ENCODE measurements at places on chromosomes 4 and X.

GRCh38 chr4:4791299-4792111 is 68.0 kb upstream of the MSX1 start:
- DNase-seq: no peak

- no peak for DNase-seq
These were observed 226.3 kb upstream of the LDB2 start for GRCh38 chr4:17124767-17125166.

DNA sequence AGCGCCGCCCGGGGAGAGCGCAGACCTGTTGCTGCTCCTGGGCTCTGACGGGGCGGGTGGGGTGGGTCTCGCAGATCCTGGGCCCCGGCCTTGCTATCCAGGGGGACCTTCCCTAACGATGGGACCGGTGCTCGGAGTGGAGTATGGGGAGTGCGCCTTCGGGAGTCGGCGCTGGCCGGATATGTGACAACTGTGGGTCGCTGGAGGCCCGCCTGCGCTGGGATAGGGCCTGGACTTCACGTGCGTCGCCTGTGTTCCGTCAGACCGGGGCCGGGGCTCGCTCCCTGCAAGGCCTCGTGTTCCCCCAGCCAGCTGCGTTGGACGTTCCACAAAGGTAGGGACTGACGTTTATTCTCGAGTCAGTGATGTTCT is 1.3 kb downstream of the TBL1X start:
- DNase-seq: no peak

- no peak for DNase-seq
These were observed 3.4 kb downstream of the AFP start for GRCh38 chr4:73439445-73439844.

DNA sequence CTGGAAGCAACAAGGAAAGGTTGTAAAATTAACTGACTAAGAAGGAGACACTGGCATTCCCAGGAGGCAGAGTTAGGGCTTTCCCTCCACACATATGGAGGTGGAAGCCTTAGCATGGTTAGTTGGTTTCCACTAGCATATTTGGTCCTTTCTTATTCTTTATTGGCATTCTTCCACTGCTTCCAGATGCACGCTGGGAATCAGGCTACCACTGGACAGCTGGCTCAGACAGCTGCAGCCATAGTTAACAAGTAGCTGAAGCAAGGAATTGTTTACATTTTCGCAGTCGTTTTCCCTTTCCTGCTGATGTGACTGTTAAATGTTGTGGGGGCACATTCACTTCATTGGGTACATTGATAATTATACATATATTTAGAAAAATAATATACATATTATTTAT is 169.2 kb downstream of the GRIA2 start:
- DNase-seq: no peak

- no peak for DNase-seq
These were observed 47.5 kb upstream of the KLHL13 start for GRCh38 chrX:118164138-118164537.

GRCh38 chr4:5120468-5120867 is 69.2 kb downstream of the STK32B start:
- DNase-seq: no peak

- no peak for DNase-seq
These were observed 20.5 kb downstream of the SPIN4 start for GRCh38 chrX:63330681-63331080.

DNA sequence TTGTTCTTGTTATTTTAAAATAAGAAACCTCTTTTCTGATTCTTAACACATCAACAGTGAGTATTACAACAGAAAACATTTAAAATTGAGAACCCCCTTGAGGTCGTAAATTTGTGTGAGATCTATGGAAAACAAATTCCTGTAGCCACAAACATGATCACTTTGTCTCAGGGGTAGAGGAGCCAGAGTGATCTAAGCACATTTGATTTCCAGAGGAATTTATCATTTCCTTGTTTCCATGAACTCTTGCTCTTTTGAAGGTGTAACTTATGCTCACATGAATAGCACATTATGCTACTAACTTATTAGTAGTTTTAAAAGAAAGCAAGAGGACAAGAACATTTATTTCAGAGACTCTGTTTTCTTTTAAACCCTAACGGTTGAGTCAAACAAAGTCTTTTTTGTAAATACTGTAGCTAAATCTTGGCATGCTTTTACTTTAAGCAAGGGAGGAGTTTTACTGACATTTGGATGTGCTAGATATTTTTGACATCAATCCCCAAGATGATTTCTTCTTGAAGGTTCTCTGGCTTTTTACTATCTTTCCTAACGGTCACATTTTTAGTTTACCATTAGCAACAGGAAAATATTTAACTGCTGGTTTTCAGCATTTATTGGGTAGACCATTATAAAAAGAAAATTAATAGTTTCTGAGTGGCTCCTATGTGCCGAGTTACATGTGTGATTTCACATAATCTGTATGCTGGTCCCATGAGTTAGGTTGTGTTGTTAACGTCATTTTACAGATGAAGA is 27.9 kb upstream of the ZCCHC12 start:
- no peak for DNase-seq

DNA sequence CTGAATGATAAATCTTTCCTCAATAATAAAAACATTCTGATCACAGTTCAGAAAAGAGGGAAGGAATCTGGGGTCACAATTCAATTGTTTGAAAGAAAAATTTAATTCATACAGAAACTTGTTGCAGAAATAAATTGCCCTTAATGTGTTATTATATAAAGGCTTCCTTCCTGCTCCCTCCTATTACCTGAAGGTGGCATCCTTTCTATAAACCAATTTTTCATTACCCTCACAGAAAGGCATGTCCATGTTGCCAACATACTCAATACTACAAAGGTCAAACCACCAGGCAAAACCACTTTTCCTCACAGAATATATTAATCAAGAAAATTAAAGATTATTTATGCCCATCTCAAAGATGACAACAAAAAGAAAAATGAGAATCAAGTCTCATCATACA is 194.3 kb upstream of the CT83 start:
- DNase-seq: no peak

- no peak for DNase-seq
These were observed 1074.1 kb upstream of the SLIT2 start for GRCh38 chr4:19177616-19178015.

DNA sequence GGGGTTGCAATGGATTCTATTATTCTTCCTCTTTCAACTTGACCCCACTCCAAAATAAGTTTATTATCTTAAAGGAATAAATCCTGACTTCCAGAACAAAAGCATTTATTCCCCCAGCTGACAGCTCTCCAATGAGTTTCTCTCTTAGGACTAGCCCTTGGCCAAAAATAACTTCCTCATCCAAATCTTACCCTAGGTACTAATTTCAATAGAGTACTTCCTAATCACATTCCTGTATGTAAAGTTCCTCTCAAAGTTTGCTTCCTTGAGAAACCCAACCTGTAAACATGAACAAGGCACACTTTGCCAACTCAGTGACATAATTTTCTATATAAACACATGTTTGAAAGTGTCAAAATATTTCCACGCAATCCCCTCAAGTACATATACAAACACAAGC is 671.2 kb upstream of the GALNTL6 start:
- no peak for DNase-seq

- no peak for DNase-seq
These were observed 16.0 kb downstream of the MCF2 start for GRCh38 chrX:139691843-139692505.

DNA sequence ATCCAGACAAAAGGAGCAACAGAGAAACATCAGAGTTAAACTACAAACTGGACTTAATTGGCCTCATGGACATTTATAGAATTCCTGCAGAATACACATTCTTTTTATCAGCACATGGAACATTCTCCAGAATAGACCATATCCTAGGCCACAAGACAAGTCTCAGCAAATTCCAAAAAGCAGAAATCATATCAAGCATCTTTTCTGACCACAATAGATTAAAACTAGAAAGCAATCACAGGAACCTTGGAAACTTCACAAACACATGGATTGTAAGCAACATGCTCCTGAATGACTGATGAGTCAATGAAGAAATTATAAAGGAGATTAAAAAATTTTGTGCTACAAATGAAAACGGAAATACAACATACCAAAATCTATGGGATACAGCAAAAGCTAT is 526.7 kb downstream of the PCDH7 start:
- DNase-seq: no peak

DNA sequence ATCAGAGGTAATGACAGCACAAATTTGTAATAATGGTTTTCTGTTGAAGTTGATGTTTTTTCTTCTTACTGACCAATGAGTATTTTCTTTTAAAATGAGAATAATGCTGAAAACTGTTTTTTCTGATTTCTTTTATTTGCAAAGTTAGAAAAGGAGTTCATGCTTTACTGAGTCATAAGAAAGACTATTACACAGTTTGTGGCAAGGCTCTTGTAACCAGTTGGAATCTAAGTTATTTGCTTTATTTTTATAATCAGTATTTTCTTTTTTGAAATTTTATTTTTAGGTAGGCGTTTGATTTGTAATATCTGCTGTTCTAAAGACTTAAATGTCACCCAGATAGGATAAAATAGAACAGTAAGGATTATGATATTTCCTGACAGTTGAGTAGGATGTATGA is 25.5 kb downstream of the ANAPC4 start:
- no peak for DNase-seq
